ENCODE measurements at places on chromosomes 1 and 21. TPM values are rescaled to one million over a fixed set of nuclear protein-coding genes. Genes with fewer than 3 reads are reported as not detected.

CFAP45 gene
- 0.73 TPM for total RNA-seq

DBT gene
- 10.8 TPM for total RNA-seq

CALML6 gene
- total RNA-seq = 0.46 TPM

SLC16A4 gene
- 45.7 TPM for total RNA-seq

CFAP74 gene
- not detected for total RNA-seq

TRABD2B gene
- total RNA-seq = 0.59 TPM

SAMD11 gene
- total RNA-seq = 1.9 TPM

PALMD gene
- total RNA-seq = 2.6 TPM

GBP6 gene
- not detected for total RNA-seq
